ENCODE measurements at places on chromosomes 2 and 18. TPM values are rescaled to one million over a fixed set of nuclear protein-coding genes. Genes with fewer than 3 reads are reported as not detected.

Gene LCT
- 0.05 TPM for total RNA-seq

Gene HDAC4
- total RNA-seq, result 7.2 TPM

Gene SLC23A3
- 0.82 TPM for total RNA-seq

Gene CERS6
- total RNA-seq, result 16.3 TPM

Gene SERPINB3
- total RNA-seq, result 0.16 TPM

Gene LYPD1
- total RNA-seq, result 14.6 TPM

Gene PROM2
- total RNA-seq, result 0.01 TPM

Gene SCYGR6
- total RNA-seq, result not detected

Gene SH3BP4
- 40.7 TPM for total RNA-seq

Gene C18orf63
- not detected for total RNA-seq

Gene TSPYL6
- total RNA-seq, result not detected

All from A549 treated with Hydrocortisone at 1 μM for 4 hours (cell line).